ENCODE measurements at places on chromosomes 7 and 10.

GRCh38 chr7:92391071-92391470 is 56.2 kb upstream of the GATAD1 start:
- no peak for DNase-seq

DNA sequence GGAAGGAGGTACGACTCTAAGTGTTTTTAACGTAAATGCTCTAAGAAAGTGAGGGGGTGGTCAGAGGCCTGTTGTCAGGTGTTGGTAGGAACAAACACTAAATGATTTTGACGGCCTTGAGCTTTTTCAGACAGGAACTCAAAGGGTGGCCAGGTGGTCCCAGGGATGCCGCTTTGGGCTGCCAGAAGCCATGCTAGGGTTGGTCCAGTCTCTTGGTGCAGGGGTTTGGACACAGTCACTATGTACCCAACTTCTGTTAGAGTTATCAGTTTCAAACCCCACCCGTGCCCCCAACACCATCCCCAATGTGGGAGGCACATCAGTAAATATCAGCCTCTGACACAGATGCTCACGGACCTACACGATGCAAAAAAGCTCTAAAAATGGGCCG is 9.3 kb downstream of the ATP6V0E2 start:
- DNase-seq = no peak

DNA sequence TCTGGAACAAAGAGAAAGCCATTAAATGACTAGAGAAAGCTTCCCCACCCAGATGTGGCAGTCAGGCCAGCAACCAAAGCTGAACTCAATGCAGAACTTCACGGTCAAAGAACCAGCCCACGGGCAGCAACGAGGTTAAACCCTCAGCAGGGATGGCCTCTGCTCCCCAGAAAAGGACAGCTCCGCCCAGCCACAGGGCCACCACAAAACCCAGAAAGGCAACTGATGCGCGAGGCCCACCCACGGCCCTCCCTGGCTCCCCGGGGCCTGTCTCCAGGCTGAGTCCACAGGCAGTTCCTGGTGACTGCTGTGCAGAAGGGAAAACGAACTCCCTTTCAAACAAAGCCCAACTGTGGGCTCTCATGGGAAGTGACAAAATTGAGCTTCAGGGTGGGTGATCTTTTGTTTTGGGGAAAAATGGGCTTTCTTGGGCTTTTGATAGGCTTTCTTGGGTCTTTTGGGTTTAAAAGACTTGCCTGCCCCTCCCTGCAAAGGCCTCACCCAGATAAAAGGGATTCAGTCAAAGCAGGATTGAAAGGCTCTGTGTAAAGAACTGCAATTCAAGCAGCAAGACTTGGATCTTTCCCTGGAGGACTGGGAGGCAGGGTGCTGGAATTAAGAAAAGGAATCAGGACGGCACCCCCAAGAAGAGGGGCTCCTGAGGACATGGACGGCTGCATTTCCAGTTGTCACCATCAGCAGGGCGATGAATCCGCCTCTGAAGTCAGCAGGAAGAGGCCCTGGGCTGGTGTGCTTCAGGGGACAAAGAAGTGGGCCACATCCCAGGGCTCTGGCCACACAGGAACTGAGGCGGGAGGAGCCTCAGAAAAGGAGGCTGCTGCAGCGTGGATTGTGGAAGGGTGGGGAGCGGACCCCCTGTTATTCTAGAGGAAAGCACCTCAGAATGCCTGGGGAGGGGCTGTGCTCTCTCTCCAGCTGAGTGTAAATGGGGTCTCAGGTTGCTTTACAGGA is 209.9 kb downstream of the USP6NL start:
- no peak for DNase-seq

GRCh38 chr7:104814671-104815400 is 199.2 kb upstream of the KMT2E start:
- no peak for DNase-seq

DNA sequence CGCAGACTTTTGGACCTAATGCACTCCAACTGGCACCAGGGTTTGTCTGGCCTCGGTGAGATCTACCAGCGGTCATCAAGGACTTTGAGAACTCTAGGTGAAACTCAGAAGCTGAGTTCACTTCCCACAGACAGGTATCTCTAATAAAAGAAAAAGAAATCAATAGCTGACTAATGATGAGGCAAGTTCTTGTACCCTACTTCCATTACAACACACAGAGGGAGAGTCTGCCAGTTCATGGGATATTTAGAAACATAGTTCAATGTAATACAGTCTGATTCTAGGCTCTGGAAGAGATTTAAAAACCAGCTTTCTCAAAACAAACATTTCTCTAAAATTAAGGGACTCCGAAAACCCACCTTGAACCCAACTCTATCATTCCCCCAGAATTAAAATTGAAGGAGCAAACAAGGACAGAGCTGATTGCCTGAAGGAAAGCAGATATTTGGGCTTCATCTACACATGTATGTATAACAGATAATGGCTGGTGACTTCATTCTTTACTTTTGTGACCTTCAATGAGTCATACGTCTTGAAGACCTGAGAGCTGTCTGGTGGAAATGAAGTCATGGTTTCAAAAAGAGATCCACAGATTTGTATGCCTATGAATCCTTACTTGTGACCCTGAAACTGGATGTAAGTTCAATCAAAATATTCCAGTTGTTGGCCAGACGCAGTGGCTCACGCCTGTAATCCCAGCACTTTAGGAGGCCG is 2.7 kb upstream of the PNLIPRP1 start:
- DNase-seq = no peak

DNA sequence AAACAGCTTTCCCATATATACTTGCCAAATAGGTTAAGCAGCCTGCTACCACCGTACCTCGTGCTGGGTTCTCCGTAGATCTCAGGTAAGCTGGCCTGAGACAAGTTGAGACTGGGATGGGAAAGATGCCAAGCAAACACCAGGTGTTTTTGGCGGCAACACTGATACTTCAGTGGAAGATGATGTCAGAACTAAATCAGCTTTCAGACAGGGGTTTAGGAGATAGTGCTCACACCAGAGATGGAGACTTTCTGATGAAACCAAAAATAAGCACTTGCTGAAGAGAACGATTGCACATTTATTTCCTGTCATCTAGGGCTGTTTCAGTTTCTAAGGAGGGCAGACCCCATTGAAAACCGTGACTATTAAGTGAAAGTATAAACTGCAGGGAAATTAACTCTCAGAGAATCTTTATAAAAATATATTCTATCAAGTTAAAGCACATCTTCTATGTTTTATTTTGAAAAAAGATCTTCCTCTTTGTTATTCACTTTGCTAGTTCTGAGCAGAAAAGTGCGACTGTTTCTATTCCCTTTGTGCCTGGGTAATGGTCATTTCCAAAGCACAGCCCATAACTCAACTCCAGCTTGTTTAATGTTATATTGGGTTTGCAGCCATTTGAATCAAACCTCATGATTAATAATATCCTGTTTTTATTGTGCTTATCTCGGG is 149.9 kb downstream of the CPED1 start:
- DNase-seq = peak; percentile 11

- peak; percentile 43 for DNase-seq
Measured at GRCh38 chr10:4024027-4024426, 239.0 kb upstream of the KLF6 start.

DNA sequence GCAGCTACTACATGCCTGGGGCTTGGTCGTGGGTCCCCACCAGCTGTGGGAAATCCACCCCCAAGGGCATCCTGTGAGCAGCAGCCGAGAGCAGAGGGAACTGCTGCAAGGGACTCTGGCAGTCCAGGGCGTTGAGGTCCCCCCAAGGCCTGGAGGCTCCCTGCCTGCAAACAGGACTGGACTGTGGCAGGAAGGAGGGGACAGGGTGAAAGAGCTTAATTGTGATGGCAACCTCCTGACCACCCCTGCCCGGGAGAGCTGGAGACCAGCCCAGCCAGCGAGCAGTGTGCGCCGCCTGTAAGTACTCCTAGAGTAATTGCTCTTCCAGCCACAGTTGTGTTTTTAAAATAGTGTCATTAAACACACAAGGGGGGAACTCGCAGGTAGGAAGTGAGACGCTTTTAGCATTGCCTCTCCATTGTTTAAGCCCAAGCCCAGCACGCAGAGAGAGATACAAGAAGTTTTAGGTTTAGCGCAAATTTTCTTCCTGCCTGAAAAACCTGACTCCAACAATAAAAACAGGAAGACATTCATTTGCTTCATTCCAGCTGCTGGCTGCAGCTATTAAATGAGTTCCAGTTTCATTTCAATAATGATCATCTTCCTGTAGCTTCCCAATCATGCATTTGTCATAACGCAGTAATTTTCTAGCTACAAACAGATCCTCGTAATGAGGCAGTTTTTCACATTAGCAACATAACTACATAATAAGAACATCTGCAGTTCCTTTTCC is 111.1 kb downstream of the EBF3 start:
- DNase-seq = peak; percentile 75

DNA sequence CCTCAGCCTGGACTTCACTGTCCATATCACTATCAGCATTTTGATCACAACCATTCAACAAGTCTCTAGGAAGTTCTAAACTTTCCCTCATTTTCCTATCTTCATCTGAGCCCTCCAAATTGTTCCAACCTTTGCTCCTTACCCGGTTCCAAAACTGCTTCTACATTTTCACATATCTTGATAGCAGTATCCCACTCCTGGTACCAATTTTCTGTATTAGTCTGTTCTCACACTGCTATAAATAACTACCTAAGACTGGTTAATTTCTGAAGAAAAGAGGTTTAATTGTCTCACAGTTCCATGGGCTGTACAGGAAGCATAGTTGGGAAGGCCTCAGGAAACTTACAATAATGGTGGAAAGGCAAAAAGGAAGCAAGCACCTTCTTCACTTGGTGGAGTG is 11.9 kb downstream of the THAP5 start:
- no peak for DNase-seq

DNA sequence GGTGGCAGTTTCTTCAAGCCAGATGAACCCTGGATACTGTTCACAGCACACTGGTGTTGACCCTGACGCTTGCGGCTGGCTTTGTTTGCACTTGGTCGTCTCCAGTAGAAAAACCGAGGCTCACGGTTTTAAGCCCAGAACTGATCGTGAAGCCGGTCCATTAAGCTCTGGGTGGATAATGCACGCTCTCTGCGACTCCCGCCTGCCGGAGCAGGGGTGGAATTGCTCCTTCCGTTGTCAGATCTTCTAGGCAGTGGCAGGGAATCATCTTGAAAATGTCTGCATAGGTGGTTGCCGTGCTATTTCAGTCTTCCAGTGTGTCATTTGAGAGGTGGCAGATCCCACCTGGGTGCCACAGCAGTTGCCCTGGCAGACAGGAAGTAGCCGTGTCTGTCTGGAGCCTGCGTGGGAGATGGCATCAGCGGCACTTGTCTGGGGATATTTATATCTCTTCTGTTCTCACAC is 35.9 kb upstream of the AP5Z1 start:
- DNase-seq = peak; percentile 84

GRCh38 chr7:47648275-47648925 is 66.5 kb upstream of the TNS3 start:
- no peak for DNase-seq

GRCh38 chr10:16854623-16855022 is 37.4 kb upstream of the RSU1 start:
- peak; percentile 41 for DNase-seq

DNA sequence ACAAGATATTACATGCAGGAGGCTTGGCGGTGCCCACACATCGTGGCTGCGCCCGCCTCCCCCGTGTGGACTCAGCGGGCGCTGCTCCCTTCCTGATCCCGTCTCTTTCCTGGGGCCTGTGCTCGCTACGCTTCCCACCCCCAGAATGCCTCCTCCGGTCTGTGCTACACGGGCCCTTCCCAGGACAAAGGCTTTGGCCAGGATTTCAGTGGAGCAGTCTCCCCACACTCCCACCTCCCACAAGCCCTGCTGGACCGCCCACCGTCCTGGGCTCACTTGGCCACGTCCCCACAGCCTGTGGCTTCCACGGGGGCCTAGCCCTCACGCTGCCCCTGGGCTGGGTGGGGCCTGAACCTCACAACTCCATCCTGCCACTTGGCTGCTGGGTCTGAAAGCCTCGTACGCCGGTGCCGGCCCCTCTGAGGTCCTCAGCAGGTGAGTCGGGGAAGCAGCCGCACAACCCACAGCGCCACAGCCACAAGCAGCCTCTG is 17.3 kb downstream of the CFAP46 start:
- DNase-seq = no peak

DNA sequence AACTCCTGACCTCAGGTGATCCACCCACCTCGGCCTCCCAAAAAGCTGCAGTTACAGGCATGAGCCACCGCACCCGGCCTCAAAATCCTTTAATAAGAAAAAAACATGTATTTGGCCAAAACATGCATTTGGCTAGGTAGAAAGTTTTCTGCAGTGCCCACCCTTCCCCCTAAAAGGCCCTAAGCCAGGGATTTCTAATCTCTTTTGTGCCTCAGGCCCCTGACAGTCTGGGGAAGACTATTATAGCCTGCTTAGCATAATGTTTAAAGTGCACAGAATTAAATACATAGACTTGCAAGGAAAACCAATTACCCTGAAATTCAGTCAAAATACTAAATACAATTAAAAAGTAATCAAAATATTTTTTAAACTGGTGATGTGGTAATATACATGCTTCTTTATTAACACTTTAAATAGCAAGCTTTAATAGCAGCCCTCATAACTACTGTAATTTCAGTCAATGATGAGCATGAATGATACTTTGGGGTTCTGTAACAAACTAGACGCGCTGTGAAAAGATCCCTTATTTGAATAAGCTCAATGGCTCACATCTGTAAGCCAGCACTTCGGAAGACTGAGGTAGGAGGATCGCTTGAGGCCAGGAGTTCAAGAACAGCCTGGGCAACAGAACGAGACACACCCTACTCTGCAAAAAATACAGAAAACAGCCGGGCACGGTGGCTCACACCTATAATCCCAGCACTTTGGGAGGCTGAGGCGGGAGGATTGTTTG is 29.9 kb downstream of the SPDYE6 start:
- DNase-seq = peak; percentile 47

GRCh38 chr7:79610313-79610712 is 156.8 kb upstream of the MAGI2 start:
- no peak for DNase-seq

DNA sequence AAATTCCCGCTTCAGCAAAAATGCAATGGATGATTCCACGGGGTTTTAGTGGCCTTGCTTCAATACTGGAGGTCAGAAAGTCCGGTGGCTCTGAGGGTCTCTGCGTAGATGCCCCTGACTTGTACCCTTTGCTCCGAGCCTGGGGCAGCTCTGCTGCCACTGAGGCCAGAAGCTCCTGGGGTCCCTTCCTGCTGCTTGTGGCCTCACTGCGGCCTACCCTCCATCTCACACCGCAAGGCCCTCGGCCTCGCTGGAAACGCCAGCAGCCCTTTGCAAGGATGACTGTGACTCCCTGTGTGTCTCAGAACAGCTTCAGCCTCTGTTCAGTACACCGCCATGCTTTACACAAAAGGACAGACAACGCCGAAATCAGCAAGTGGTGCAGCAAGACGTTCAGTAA is 244.8 kb downstream of the ACTR3B start:
- DNase-seq = no peak

- DNase-seq = no peak
Measured at GRCh38 chr7:39700932-39701331, 77.6 kb downstream of the RALA start.

DNA sequence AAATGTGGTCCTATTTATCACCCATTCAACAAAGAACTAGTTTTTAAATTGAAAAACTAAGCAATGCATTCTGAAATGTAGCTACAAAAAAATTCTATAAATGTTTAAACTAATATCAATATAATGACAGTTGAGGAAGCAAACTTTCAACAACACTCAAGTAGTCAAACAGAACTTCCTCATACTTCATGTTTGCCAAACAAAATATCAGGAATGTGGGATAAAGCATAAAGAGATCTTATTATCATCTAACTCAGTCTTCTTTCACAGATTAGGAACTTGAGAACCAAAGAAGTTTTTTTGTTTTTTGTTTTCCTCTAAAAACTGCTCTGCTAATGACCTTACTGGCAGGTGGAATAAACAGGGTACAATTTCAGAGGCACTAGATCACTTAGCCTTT is 116.2 kb downstream of the JAZF1 start:
- DNase-seq = no peak
